ENCODE measurements at places on chromosomes 3 and 15.

DNA sequence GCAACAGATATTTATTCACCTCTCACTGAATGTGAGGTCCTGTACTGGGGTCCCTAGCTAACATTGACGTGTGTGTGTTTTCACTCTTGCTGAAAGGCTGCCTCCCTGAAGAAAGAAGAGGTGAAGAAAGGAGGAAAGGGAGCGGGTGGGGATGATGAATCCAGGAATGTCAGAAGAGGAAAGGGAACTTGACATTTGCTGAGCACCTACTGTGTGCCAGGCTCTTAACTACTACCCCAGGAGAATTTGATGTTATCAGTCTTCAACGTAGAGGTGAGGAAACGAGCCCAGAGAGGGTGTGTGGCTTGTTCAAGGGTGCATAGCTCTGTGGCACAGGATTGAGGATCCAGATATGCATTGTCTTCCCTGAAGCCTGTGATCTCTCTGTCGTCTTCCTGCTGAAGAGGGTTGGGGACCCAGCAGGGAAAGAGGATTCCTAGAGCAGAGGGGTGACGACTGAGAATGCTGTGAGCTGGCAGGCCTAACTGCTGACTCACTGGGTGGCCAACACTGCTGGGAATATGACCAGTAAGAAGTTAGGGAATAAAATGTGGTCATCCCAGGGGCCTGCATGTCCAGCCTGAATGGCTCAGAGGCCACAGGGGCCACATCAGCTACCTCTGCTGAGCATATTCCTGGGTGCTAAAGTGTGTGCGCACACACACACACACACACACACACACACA, 6.6 kb upstream of the ATP2B2 start:
- DNase-seq, result no peak

DNA sequence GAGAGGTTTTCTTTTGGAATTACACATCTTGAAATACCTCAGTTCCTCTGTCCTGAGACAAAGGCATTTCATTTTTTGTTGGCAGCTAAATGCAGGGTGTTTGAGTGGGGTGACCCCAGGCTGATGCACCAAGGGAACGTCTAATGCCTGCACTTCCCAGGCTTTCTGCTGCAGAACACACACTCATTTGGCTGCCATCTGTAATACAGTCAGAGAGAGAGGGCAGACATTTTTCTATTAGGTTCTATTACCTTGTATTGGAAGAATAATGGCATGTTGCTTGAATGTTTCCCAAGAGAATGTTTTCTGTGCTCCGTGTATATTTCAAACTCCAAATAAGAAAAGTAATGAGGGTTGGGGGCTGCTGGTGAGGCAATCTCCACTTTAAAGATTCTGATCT, 87.1 kb downstream of the PTPRG start:
- DNase-seq, result no peak

DNA sequence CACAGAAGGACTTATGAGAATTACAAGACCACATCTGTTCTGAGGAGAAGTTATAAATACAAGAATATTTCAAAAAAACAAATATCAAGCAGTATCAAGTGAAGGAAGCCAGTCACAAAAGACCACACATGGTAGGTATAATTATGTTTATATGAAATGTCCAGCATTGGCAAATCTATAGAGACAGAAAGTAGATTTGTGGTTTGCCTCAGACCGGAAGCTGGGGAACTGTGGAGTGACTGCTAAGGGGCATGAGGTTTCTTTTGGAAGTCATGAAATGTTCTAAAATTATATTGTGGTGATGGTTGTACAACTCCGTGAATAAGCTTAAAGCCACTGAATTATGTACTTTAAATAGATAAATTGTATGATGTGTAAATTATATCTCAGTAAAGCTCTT, 136.9 kb downstream of the FRMD5 start:
- DNase-seq, result no peak

DNA sequence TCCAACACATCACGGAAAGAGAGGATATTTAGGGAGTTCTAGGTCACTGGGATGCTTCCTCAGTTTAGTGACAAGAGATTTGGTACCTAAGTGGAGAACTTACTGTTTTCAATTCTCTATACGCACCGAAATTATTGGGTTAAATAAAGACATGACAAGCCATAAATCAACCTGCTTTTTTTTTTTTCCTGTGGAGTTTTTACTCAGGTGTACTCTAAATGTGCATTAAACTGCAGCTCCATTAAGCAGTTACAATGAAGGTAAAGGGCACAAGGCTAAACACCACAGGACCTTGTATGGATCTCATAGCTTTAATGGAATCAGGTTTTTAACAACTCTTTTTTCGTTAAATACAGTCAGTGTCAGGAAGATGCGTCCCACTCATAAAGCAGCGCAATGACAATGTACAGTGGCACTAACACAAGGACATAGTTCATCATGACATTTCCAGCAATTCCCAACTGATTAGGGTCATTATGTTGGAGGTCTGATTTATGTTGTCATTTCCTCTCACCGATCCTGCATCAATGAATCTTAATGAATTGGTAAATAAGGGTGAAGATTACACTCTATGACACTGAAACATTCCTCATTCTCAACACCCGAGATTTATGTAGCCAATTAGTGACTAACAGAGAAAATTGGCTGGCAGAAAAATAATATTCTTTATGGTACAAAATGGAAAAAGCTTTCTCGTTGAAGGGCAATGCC, 355.2 kb downstream of the FOXP1 start:
- no peak for DNase-seq

- DNase-seq, result no peak
These were observed 3.9 kb upstream of the SAMD7 start for GRCh38 chr3:169907476-169907875.

DNA sequence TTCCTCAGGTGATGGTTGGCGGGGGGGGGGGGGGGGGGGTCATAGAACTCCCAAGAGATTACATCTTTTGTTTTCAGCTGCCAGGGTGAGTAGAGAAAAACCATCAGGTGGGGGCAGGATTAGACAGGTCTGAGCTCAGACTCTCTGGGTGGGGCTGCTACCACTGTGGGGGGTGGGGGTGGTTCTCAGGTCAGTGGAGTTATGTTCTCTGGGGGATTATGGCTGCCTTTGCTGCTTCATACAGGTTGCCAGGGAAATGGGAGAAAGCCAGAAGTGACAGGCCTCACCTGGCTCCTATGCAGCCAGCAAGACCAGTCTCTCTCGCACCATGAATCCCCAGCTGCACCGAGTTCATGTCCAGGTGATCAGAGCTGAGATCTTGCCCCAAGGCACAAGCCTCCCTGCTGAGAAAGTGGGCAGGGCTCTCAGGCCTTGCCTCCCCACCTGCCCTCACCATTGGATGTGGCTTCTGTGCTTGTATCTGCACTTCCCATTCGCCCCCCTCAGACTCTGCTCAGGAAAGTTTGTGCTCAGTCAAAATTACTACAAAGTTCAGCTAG, 828.1 kb downstream of the MCTP2 start:
- no peak for DNase-seq

GRCh38 chr3:124200407-124200806, 208.5 kb upstream of the ROPN1 start:
- no peak for DNase-seq

GRCh38 chr3:185763347-185764005, 61.4 kb downstream of the IGF2BP2 start:
- no peak for DNase-seq

- DNase-seq, result no peak
These were observed 331.0 kb downstream of the CGGBP1 start for GRCh38 chr3:87727783-87728182.

DNA sequence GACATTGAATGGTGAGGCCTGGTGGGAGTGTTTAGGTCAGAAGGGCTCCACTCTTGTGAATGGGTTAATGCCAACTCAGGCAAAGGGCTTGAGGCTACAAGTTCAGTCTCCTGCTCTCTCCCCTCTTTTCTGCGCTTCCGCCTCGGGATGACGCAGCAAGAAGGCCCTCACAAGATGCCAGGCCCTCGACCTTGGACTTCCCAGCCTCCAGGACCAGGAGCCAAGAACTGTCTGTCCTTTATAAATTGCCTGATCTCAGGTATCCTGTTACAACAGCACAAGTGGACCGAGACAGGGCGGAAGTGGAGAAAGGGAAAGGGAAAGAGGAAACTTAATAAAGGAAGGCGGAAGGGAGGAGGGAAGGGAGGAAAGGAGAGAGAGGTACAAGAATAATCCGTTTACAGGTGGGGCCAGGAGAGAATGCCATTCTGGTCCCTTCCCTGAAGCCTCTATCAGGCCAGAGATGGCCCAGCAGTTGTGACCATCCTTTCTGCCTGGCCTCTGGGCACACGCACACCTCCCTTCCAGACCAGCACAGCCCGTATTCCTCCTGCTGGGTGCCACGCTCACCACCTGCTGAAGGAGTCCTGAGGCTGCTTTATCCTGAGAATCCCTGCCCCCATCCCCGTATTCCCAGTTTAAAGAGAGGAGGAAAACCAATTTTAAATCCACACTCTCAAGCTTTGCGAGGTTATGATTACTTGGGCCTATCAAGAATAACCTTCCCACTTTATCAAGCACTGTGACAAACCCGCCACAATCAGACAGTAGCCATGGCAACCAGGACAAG, 64.2 kb downstream of the OXNAD1 start:
- DNase-seq, result no peak

- no peak for DNase-seq
These were observed 78.8 kb downstream of the IL5RA start for GRCh38 chr3:3031326-3031725.

- no peak for DNase-seq
These were observed 123.4 kb downstream of the CHSY1 start for GRCh38 chr15:101128221-101129015.

DNA sequence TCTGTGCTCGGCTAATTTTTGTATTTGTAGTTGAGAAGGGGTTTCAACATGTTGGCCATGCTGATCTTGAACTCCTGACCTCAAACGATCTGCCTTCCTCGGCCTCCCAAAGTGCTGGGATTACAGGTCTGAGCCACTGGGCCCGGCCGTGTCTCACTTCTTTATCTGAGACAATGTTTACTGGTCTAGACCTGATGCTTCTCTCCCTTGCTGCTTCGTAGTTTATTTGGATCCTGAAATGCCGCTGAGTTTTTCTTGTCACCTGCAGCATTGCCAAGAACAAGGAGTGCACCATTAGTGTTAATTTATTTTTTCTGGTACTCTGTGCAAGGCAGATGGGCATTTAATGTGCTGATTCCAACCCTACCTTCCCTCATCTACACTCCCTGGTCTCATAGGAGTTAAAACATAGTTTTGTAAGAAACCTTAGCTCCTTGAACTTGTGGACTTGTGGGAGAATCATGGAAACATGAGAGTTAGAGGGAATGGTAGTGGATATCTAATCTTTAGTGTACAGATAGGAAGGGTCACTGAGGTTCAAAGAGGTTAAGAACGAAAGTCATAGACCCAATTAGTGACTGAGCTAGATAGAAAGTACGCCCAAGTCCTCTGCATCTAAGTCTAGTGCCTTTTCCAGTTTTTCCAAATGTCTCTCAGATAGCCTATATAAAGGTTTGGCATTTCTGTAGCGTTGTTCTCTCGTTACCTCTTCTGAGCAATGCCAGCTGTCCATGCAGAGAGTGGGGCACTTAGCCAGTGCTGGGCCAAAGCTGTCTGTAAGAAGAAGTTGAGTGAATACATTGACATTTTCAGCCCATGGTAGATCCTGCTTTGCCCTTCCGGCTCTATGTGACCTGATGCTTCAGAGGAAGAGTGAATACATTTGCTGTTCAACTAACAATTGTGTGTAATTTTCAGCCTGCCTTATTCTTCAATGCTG, 244.1 kb downstream of the LPP start:
- no peak for DNase-seq

DNA sequence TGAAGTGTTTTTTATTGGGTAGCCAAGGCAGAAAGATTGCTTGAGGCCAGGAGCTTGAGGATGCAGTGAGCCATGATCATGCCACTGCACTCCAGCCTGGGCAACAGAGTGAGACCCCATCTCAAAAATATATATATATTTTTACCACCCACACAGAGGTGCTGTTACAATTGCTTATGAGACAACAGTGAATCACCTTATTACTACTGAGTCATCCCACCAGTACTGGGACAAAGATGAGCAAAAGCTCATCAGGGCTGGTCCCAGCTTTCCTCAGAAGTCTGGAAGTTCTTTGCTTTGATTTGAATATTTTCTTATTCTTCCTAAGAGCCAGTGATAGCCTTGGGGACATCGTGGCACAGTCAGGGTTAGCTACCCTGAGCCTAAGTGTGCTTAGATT, 207.7 kb downstream of the SOX2 start:
- no peak for DNase-seq

DNA sequence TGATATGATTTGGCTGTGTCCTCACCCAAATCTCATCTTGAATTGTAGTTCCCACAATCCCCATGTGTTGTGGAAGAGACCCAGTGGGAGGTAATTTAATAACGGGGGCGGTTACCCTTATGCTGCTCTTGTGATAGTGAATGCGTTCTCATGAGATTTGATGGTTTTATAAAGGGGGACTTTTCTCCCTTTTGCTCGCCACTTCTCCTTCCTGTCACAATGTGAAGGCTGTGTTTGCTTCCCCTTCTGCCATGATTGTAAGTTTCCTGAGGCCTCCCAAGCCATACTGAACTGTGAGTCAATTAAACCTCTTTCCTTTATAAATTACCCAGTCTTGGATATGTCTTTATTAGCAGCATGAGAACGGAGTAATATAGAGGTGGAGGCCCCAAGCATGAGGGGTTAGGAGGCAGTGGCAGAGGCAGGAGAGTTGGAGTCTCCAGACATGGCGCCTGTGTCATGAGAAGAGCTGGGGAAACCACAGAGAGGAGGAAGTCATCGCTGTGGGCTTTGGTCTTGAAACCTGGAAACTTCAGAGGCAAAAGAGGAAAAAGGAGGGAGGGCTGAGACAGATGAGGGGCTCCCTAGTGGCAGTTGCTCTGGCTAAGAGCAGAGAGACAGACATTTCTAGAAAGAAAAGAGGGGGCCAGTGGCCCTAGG, 107.8 kb upstream of the VEPH1 start:
- DNase-seq, result no peak

DNA sequence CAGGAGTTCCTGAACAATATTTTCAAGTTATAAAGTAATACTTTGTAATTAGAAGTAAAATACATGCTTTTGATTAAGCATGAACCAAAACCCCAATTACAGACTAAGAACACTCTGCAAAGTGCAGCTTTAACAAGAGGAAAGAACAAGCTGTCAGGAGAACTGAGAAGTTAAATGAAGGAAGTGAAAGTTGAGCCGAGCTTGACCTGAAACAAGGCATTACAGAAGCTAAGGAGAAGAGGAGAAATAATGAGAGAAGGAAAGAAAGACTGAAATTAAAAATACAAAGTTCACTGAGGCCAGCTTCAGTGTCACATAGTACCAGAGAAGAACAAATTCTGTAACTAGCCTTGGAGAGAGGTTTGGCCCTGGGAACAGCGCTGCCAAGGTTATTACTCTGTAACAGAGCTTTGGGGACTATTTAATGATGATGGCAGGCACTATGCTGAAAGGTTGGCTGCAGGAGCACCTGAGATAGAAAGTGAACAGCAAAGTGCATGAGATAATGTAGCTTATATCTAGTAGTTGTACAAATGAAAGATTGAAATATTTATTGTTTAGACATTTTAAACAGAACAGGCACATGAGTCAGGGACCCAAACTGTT, 241.9 kb upstream of the PEX5L start:
- DNase-seq, result no peak

DNA sequence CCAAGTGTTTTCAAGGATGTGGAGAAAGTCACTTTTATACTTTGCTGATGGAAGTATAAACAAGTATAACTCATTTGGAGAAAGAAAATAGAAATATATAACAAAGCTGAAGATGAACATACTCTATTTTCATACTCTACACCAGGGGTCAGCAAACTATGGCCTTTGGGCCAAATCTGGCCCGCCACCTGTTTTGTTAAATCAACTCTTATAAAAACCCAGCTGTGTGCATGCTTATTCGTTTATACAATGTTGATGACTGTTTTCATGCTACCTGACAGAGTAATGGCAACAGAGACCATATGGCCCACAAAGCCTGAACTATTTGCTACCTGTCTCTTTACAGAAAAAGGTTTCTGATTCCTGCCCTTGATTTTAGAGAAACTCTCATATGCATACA, 124.0 kb downstream of the NR1D2 start:
- no peak for DNase-seq

All from activated CD4-positive, alpha-beta T cell treated with anti-CD3 and anti-CD28 coated beads, Interleukin-2, amount 50 U/mL, for 16 hours (primary cell).